CD14-positive monocyte (primary cell): ENCODE measurements at places on chromosomes 1 and 21. TPM values are rescaled to one million over a fixed set of nuclear protein-coding genes. Genes with fewer than 3 reads are reported as not detected.

RIMS3 gene
- polyA plus RNA-seq, result 0.26 TPM

LCE1A gene
- not detected for polyA plus RNA-seq

TMPRSS15 gene
- not detected in 2 replicates for polyA plus RNA-seq

NGF gene
- polyA plus RNA-seq, result not detected in 2 replicates

RNU1-2 gene
- not detected in 2 replicates for polyA plus RNA-seq

KIF26B gene
- 0.01 TPM for polyA plus RNA-seq

OR10X1 gene
- polyA plus RNA-seq, result not detected

TRIM58 gene
- 0.52 and 0.83 TPM in 2 replicates for polyA plus RNA-seq

SAMD11 gene
- polyA plus RNA-seq, result not detected

GBP5 gene
- polyA plus RNA-seq, result 16.9 TPM

CFHR1 gene
- polyA plus RNA-seq, result not detected in 2 replicates

CCDC17 gene
- not detected for polyA plus RNA-seq

GIPC2 gene
- not detected for polyA plus RNA-seq

SPATA1 gene
- polyA plus RNA-seq, result 0.67 and 1.9 TPM in 2 replicates

S100A8 gene
- polyA plus RNA-seq, result 30,135 TPM

SYT2 gene
- polyA plus RNA-seq, result not detected in 2 replicates

DNA sequence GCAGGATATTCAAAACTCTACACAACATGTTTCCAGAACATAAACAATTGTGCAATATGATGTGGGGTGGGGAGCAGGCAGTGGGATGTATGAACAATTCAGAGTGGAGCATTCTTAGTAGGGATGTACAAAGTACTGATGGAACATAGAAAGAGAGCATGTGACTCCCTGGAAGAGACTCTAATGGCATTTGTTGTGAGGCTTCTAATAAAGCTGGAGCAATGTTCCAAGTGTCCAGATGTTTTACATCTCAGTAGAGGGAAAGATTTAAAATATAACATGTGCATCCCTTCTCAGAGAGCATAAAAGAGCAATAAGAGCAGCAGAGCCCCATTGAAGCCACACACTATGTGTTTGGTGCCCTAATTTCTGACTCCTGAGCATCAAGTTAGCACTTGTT, 116.5 kb downstream of the BRINP2 start:
- no peak for DNase-seq

- no peak for DNase-seq
Observed at GRCh38 chr1:951364-951763, 7.7 kb downstream of the NOC2L start.

GRCh38 chr1:26234644-26235370, 807 bp downstream of the CEP85 start:
- peak; percentile 33 for DNase-seq

DNA sequence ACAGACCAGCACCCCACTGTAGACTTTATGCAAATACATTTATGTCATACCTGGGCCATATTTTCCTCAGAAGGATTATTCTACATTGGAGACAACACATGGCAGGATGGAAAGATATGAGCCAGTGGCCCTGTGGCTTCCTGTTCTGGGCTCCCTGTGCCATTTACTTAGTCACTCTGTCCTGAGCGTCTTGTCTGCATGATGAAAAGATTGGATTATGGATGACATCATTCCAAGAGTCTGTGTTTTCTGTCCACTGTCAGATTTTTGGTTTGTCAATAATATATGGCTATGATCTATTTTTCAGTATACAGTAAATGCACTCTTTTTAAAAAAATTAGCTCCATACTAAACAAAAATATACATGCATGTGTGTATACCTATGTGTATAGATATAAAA, 30.8 kb downstream of the IGSF5 start:
- no peak for DNase-seq

DNA sequence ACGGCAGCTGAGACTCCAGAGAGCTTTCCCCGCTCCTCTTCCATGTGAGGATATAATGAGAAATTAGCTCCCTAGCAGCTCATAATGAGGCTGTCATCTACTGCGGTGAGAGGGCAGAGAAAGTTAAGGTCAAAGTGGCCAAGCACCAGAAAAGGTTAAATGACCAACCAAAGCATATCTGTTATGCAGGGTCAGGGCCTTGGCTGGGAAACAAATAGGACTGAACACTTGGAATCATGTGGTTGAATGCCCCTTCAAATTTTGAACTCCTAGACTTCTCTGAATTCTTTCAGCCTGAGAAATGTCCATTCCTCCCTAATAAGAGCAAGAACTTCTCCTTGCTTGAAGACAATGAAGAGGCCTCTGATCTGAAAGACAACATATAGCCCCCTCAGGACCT, 115.9 kb downstream of the TM2D1 start:
- no peak for DNase-seq

DNA sequence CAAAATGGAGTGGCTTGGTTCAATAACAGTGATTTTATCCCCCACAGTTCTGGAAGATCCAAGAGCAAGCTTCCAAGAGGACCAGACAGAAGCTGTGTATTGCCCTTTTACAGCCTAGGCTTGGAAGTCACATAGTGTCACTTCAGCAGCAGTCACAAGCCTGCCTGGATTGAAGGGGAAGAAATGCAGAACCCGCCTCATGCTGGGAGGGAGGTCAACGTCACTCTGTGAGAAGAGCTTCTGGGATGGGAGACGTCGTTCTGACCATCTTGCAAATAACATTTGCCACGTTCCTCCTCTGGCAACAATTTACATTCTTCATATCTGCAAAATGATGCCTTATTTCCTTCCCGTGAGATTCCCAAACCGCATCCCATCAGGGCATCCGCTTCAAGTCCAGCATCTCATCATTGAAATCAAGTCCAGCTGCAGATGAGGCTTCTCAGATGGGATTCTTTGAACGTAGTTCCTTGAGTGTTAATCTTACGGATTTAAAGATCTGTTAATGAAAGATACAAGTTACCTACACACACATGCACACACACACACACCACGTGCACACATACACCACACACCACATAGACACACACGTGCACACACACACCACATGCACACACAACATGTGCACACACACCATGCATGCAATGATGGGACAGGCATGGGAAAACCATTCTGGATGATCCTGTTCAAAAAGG, 23.9 kb upstream of the KIF1B start:
- DNase-seq, result no peak

DNA sequence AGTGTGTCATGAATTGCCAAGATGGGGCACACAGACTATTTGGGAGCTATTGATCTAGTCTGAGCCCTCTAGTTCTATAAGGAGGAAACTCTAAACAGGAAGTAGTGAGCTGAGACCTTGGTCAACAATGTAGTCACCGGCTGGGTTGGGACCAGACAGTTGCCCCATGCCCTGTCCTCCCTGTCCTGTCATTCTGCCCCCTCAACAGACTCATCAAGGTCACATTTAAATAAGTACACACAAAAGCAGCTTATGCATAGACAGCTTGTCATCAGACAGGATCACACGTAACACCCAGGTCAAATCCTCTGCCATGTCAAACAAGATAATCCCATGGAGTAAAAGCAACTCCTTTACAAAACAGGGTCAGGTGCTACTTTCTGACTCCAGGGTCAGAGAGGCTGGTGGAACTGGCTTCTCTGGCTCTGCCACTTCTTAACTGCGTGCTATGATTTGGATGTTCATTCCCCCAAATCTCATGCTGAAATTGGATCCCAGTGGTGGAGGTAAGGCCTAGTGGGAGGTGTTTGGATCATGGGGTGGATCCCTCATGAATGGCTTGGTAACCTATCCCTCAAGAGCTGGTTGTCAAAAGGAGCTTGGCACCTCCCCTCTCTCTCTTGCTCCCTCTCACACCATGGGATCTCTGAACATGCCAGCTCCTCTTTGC, 128.9 kb downstream of the HIVEP3 start:
- peak; percentile 85 for DNase-seq

- DNase-seq, result no peak
Observed at GRCh38 chr21:34846601-34847112, 177.9 kb downstream of the CLIC6 start.

DNA sequence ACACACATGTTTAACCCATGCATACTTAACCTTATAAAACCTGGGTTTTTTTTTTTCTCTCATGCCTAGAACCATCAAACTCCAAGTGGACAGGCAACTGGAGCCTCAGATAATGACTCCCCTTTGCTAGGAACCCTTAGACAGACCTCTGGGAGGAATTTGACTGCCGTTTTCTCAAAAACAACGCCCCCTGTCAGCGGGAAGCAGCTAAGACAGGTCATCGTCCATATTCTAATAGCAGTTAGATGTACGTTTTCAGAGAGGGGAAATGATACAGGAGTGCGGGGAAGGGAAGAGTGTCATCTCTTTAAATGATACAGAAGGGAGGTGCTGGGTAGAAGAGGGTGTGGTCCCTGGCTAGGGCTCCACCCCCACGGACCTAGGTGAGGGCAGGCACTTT, 34.7 kb downstream of the LRRC3 start:
- no peak for DNase-seq

GRCh38 chr1:77652268-77652667, 30.2 kb downstream of the ZZZ3 start:
- no peak for DNase-seq

DNA sequence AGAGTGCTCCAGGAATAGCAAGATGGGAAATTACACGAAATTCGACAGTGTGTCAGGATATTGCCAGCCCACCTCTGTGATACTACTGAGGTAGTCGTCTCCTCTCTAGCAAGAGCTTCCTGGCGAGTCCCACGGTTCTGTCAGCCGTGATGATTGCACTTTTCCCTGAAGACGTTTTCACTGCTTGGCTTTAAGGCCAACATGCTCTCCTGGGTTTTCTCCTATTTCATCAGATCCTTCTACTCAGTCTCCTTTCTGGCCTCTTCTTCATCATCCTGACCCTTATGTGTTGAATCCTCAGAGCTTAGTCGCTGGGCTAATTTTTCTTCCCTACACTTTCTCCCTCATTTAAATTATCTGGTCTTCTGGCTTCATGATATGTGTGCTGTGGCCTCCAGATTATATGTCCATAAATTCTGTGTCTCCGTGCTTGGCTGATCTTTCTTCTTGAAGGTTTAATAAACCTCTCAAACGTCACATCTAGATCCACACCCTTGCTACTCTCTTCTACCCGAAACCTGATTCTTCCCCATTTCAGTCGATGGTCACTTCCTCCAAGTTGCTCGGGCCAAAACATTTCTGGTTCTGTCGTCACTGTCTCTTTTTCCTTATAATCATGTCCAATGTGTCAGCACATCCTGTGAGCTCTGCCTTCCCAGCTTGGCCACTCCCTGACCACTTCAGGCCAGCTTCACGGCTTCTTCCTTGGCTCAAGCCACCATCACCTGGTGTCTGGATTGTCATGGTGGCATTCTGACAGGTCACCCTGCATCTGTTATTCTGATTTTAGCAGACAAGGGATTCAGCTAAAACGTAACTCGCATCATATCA, 12.2 kb downstream of the OR2B11 start:
- peak; percentile 93 for DNase-seq

DNA sequence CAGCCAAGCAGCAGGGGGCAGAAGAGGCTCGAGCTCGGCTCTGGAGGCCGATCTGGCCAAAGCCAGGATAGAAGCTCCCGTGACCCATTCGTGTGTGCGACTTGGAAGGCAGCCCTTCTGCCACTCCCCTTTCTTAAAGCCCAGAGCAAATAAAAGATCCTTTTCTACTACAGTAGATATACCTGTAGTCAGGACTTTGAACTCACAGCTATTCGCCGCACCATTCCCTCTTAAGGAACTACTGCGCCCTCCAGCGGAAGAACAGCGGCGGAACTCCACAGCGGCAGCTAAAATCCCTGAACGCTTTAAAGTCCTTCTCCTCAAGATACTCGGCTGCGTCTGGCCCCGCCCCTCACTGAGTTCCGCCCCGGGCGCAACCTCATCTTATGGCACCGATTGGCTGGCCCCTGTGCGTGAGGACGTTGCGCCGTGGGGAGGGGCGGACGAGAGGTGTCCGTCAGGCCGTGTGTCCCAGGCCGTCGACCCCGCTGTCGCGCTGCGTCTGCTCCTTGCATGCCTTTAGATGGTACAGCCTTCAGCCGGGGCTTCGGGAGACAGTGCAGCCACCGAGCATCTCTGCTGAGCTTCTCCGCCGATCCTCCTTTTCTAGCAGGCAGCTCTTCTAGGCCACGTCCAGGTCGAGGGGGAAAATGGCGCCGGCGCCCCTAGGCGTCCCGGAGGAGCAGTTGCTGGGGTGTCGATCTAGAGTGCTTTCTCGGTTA, at the start of gene LRIG2:
Gene LRIG2, plus strand, starts transcription at position 442 of the 722 bp plus-strand sequence. Its CDS starts 209 bp downstream, at position 651.
- peak; percentile 98 for DNase-seq

DNA sequence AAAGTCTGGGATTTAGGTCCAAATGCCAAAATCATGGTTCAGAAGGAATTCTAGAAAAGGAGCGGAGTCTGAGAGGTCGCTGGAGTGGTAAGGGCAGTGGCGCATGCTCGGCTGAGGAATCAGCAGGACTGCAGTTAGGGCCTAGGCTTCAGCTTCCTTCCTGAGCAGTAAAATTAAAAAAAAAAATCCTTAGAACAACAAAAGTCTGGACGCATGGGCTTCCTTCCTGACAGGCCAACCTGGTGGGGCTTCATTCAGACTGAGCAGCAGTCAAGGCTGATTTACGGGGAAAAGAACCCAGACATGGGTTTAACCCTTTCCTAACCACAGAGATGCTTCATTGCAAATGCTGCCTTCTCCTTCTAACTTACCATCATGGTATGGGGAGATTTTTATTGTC, 17.1 kb downstream of the RNF220 start:
- DNase-seq, result no peak

GRCh38 chr1:1629430-1630190, 2.4 kb upstream of the MMP23B start:
- DNase-seq, result peak; percentile 8

GRCh38 chr1:60662486-60663044, 419.8 kb upstream of the NFIA start:
- no peak for DNase-seq

GRCh38 chr1:16124377-16125087, 31.3 kb downstream of the EPHA2 start:
- DNase-seq, result no peak

- no peak for DNase-seq
Observed at GRCh38 chr21:39073717-39074116, 109.5 kb downstream of the PSMG1 start.

DNA sequence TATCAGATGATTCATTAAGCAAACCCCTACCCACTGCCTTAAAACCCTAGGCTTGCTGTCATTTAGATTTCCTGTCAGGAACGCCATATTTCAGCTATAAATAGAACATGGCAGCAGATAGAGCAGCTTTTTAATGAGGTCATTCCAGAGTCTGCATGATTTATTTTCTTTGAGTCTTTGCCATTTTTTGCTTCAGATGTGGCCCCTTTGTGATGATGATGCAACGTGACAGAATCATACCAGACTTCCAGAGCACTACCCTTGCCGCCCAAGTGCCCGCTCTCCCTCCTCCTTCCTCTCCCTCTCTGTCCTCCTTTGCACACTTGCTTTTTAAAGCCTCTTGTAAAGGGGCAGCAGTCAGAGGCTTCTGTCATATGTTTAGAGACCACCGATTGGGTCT, 55.5 kb upstream of the TRIM67 start:
- no peak for DNase-seq
